ENCODE measurements at places on chromosomes 11 and 22.

GRCh38 chr11:36131721-36132397, 157.4 kb downstream of the COMMD9 start:
- DNase-seq = no peak

GRCh38 chr11:112453601-112454577, 193.2 kb upstream of the PLET1 start:
- DNase-seq = no peak

DNA sequence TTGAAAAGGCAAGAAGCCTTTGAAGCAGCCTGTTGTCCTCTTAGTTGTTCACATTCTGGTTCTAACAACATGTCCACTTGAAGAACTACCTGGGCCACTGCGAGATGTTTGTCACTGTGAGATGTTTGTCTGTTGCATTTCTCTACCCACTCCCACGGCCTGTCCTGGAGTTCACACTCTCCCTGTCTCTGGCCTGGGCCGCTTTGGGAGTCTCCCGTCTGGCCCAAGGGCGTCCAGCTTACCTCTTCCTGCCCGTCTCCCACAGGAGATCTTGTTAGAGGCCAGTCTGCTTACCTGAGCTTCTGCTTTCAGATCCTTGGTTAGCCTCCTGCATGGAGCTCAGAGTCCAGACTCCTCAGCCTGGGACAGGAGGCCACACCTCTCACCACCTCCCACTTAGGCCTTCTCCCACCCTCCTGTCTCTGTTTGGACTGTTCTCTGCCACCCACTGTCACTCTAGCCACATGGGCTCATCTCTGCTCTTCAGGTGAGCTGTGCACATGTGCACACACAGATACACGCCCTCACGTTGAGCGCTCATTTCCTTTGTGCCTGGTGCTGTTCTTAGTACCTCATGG, 66.0 kb downstream of the TBC1D22A start:
- no peak for DNase-seq

GRCh38 chr11:72863916-72864315, 49.7 kb downstream of the ATG16L2 start:
- no peak for DNase-seq

DNA sequence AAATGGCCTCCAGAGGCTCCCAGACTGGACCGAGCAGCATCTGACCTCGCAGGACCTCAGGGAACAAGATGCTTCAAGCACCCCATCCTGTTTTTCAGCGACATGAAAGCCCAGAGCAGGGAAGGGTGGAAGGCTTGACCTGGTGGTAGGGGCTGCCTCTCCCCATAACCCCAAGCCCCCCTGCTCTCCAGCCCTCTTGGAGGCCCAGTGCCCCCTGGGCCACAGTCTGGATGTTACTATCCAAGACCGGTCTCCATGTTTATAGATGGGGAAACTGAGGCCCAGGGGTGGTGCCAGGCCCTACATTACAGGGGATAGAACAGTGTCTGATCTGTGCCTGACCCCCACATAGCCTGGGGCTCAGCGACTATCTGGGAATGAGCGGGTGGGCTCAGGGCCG, 7.0 kb downstream of the FGF3 start:
- no peak for DNase-seq

GRCh38 chr11:128879817-128880216, 11.3 kb upstream of the KCNJ5 start:
- no peak for DNase-seq

- no peak for DNase-seq
Observed at GRCh38 chr11:103735497-103736032, 300.9 kb upstream of the DDI1 start.

DNA sequence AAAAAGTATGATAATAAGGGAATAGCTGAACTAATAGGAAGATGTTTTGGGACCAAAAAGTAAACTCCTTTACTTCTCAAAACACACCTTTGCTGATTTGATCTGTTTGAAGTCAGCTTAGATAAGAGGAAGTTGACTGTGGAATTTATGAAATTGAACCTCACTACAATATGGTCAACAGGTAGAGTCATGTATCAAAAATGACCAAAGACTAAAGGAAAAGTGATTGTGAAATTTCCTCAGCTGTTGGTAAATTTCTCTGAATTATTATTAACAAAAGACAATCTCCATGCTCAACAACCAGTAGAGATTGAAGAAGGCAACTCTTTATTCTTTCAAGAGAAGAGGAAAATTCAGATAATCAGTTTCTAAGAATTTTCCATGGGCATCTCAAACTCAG, 826.5 kb downstream of the KCNA4 start:
- DNase-seq = no peak

DNA sequence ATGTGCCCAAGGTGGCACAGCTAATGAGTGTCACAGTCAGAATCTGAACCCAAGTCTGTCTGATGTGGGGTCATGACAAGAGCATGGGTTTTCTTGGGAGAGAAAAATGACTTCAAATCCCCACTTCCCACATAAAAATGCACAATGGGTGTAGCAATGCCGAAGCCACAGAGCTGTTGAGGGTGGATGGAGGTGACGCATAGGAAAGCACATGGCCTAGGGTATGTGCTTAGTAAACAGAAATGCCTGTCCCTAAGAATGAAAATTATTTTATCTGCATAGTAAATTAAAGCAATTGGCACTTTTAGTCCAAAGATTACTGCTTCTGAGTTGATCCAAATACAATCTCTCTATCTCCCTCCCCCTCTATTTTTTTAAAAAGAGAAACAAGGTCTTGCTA, 10.9 kb downstream of the MICAL3 start:
- no peak for DNase-seq

- no peak for DNase-seq
Observed at GRCh38 chr11:78520230-78520629, 54.4 kb downstream of the NARS2 start.

DNA sequence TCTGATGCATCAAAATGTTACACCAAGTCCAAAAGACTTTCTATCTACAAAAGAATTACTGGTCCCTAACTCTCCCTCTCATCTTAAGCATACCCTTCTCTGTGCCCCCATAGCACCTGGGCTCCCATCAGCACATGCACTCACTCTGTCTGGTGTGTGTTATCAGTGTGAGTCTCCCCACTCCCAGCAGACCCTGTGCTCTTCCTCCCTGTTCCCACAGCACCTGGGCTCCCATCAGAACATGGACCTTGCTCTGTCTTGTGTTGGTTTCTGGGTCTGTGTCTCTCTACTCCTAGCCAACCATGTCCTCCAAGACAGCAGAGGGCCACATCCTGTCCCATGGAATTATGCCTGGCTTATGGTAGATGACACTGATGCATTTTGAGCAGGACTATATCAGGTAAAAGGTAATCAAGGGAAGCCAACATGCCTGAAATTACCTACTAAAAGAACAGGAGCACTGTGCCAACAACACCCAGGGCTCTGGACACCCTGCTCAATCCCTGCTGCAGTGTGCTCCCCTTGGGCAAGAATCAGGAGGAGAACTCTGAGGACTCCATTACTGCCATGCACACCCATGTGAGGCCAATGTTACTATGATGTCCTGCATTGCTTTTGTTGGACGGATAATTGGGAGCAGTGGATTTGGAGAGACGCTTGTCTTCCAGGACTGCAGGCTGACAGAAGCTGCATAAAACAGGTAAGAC, 34.3 kb downstream of the GAB4 start:
- DNase-seq = no peak

DNA sequence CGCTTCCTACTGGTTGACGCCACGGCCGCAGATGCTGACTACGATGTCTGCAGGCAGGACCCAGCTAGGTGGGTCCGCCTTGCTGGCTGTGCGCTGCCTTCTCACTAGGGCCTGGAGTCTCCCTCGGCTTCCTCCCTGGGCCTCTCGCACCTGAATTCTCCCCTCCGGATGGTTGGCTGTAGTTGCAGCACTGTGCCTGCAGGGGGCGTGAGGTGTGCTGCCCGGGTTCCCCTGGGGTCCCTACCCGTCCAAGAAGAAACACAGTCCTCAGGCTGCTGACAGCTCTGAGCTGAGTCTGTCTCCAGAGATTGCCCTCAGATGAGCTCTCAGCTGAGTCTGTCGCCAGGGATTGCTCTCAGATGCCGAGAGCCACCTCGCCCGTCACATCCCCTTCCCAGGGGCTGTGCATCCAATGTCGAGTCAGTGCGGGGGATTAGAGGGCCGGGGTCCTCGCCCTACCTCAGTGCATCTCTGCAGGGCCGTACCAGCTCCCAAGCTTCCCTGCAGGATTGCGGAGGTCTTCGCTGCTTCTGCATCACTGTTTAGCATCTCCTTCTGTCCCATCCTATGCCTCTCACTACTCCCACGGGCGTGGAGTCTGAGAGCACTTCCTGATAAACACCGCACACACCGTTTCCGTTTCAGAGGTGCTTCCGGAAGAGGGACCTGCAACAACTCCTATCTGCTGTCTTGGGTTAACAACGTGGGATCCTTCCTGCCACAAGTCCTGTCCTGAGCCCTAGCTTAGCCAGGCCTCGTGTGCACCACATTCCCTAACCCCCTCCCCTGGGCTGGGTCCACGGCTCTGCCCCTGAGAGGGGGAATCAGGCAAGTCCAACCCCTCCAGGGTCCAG, 196.9 kb downstream of the CSNK2A3 start:
- DNase-seq = no peak

- DNase-seq = no peak
Observed at GRCh38 chr11:27087432-27087831, 46.8 kb downstream of the BBOX1 start.

DNA sequence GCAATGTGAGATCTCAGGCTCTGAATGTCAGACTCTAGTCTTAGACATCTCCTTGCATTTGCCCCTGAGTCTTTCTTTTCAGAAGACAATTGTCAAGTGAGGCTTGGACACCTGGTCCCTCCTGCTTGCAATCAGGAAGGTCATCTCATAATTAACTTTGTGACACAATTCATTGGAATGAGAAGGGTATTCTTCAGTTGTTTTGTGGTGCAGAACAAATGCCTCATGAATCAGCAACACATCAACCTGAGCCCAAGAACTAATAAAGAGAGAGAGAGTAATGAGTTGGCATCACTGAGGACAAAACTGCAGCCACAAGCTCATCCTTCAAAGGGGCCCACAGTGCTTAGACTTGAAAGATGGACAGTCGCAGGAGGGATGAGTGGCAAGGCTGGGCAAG, 375.8 kb downstream of the INSC start:
- no peak for DNase-seq

DNA sequence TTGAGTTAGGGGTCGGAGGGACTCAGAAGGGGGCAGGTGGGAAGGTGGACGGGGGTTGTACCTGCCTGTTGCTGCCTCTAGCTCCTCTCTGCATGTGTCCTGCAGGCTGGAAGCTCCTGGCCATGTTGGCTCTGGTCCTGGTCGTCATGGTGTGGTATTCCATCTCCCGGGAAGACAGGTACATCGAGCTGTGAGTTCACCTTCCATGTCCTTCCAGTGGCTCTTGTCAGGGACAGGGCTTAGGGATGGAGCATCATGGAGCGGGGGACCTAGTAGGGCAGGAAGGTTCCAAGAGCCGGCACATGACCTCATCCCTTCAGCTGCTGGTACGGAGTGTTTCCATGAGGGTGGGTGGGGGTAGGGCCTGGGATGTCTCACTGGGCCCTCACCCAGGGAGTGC, 50.9 kb downstream of the ST3GAL4 start:
- no peak for DNase-seq

- no peak for DNase-seq
Observed at GRCh38 chr11:130431331-130431773, 2.9 kb upstream of the ADAMTS8 start.

GRCh38 chr11:65911682-65912568, 6.9 kb downstream of the C11orf68 start:
- no peak for DNase-seq

DNA sequence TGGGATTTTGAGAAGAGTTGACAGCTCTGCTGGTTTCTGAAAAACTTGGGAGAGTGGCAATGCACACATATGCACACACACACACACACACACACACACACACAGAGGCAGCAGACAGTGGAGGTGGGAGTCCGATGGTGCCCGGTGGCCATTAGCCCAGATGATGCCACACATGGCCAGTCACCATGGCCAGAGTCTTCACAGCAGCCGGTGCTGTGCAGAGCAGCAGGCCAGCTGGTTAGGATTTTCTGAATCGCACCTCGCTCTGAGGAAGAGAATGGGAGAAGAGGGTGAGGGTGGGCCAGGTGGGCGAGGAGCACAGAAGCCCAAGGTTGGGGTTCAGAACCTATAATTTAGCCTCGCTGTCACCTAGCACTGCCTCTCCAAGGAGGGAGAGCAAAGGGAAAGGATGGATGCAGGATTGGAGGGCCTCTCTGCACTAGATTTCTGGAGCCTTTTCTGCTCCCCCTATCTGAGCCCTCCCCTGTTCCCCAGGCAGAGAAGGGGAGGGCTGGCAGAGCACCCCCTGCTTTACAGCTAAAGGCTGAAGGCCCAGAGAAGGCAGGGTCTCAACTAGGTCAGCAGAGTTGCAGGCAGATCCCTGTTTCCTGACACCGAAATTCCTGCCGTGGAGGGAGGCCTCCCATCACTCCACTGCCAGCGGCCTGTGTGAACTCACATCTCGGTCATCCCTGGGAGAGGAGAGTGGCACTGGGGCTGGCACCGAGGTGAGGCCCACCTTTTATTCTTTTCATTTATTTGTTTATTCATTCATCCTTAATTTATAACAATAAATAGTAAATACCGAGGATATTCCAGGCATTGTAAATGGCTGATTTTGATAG, 25.8 kb upstream of the FXYD6 start:
- DNase-seq = no peak

DNA sequence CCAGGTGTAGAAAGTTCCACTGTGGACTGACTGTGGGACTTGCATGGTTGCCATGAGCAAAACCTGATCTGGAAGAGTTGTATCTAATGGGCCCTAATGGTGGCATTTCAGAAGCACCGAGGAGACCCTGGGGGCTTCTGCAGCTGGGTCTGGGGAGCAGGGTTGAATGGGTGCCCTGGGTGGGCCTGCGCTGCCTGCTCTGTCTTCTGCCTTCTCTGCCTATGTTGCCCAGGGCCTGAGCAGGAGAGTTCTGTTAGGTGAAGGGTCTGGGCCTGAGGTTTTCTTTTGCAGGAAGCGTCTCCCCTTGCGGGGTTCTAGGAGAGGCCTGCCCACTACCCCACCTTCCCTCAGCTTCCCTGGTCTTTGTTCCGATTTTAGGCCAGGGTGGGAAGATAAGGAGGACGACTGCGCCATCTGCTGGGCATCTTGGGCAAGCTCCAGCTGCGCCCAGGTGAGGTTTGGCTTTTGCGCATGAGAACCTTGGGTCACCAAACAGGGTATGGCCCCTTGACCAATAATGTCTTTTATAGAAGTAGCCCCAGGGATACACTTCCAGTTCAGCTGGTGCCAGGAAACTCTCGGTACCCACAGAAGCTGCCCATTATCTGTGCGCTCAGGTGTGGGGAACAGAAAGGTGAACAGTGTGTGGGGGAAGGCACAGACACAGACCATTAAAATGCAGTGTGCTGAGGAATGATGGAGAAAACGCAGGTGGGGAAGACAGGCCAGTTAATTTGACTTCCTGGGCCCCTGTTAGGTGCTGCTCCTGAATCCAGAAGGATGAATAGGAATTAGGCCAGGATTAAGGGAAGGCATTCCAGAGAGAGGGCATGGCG, 23.2 kb downstream of the COMMD9 start:
- DNase-seq = no peak

GRCh38 chr11:76614471-76615179, 55.9 kb downstream of the LRRC32 start:
- no peak for DNase-seq

GRCh38 chr11:67657300-67657699, 6.8 kb upstream of the ACY3 start:
- no peak for DNase-seq

GRCh38 chr11:45872651-45873356, 12.6 kb upstream of the MAPK8IP1 start:
- DNase-seq = no peak

GRCh38 chr22:37457093-37457893, 28.9 kb downstream of the MFNG start:
- no peak for DNase-seq

GRCh38 chr11:73218106-73218829, at the start of gene P2RY2:
Gene P2RY2, plus strand, starts transcription at chr11:73218281. Its CDS starts 15,879 bp downstream, at chr11:73234160.
- no peak for DNase-seq

- no peak for DNase-seq
Observed at GRCh38 chr11:94275961-94276360, 28.4 kb upstream of the IZUMO1R start.

- DNase-seq = no peak
Observed at GRCh38 chr11:80929031-80929805, 1488.4 kb upstream of the TENM4 start.

All from esophagus squamous epithelium (tissue), 5 donors.